Fibroblast of villous mesenchyme (primary cell): ENCODE measurements at places on chromosomes 16 and 17.
A peak's percentile ranks its signal among the peaks of the same experiment; 100 is the strongest.

- no peak for DNase-seq
Measured at GRCh38 chr16:66493490-66494401, 56.2 kb downstream of the TK2 start.

DNA sequence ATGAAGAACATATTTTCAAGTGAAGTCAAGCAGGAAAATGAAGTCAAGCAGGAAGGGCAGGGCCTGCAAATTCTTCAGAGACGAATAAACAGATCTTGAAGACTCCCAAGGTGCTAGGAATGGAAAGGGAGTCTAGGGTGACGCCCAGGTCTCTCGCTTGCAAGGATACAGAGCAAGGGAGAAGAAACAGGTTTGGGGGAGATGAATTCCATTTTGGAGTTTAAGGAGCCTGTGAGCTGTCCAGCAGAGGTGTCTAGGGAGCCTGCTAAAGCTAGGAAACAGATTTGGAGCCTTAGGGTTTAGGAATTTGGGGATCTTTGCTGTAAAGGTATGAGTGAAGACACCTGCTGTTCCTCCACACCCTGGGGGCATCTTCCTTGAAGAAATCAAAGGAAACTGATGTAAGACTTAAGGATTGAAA is 2.0 kb upstream of the UNKL start:
- no peak for DNase-seq

DNA sequence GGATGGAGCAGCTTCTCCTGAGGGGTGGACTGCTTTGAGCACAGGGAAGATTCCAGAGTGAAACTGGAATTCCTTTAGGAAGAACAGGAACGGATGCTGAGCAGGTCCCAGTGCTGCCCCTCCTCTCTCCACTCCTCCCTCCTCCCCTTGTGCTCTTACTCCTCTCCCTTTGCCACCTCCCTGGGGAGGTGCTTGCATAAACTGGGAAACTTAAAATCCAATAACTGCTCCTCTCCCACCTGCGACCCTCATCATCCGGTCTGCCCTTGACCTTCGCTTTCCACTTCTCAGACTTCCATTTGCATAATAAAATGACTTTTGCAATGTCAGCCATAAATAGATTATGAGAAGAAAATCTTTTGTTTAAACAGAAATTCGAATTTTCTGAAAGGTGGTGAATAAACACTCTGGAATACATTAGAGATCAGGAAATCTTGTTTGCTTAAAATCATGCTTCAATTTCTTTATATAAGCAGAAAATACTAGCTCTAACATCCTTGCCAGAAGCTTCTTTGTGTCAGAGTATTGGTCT is 23.7 kb downstream of the HSBP1 start:
- no peak for DNase-seq

DNA sequence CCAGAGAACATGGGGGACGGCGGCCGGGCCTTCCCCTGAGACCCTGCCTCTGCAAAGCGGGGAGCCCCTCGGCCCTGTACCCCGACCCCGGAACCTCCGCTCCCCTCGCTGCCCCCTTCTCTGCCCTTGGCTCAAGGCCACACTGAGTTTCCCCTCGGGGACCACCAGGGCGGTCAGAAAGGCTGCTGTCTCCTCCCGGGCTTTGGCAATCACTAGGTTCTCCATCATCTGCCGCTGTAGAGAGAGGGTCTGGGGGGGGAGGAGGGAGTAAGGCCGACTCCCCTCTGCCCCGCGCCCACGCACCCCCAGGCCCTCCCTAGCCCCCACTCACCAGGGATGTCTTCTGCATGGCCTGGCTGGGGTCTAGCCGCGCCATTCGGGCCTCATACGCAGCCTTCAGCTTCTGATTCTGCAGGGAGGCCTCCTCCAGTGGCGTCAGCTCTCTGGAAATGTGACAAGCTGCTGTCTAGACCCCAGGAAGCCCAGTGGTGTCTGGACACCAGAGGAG is 8.4 kb downstream of the VPS9D1 start:
- DNase-seq = peak; percentile 17
